ENCODE measurements at places on chromosomes 13 and 19. TPM values are rescaled to one million over a fixed set of nuclear protein-coding genes. Genes with fewer than 3 reads are reported as not detected.

KCNJ14 gene
- total RNA-seq, result 1.4 TPM

ATP4A gene
- not detected for total RNA-seq

OR7D2 gene
- not detected for total RNA-seq

SPINT2 gene
- 35.1 TPM for total RNA-seq

CD79A gene
- 21.5 TPM for total RNA-seq

LIN7B gene
- total RNA-seq, result 6.3 TPM

UHRF1 gene
- total RNA-seq, result 173 TPM

C19orf67 gene
- total RNA-seq, result not detected

ANKRD24 gene
- 0.73 TPM for total RNA-seq

SYNGR4 gene
- total RNA-seq, result not detected

ZNF575 gene
- 3.4 TPM for total RNA-seq

OVOL3 gene
- not detected for total RNA-seq

VSIG10L gene
- 2.0 TPM for total RNA-seq

PSG6 gene
- not detected for total RNA-seq

SPHK2 gene
- total RNA-seq, result 33.1 TPM

CCL25 gene
- total RNA-seq, result 10.0 TPM

ADGRE3 gene
- total RNA-seq, result not detected

CGB5 gene
- total RNA-seq, result not detected

PLIN5 gene
- total RNA-seq, result not detected

PRTN3 gene
- not detected for total RNA-seq

ZNF415 gene
- total RNA-seq, result 1.9 TPM

ZNF829 gene
- 5.7 TPM for total RNA-seq

CGB7 gene
- not detected for total RNA-seq

TUBB4A gene
- total RNA-seq, result 6.9 TPM

ZNF20 gene
- 4.1 TPM for total RNA-seq

PEAK3 gene
- total RNA-seq, result 0.34 TPM

PLPP2 gene
- total RNA-seq, result not detected

SOX1 gene
- not detected for total RNA-seq
